ENCODE measurements at places on chromosomes 16 and 17.

- no peak for DNase-seq
Measured at GRCh38 chr16:69366431-69366830, 14.8 kb upstream of the TMED6 start.

DNA sequence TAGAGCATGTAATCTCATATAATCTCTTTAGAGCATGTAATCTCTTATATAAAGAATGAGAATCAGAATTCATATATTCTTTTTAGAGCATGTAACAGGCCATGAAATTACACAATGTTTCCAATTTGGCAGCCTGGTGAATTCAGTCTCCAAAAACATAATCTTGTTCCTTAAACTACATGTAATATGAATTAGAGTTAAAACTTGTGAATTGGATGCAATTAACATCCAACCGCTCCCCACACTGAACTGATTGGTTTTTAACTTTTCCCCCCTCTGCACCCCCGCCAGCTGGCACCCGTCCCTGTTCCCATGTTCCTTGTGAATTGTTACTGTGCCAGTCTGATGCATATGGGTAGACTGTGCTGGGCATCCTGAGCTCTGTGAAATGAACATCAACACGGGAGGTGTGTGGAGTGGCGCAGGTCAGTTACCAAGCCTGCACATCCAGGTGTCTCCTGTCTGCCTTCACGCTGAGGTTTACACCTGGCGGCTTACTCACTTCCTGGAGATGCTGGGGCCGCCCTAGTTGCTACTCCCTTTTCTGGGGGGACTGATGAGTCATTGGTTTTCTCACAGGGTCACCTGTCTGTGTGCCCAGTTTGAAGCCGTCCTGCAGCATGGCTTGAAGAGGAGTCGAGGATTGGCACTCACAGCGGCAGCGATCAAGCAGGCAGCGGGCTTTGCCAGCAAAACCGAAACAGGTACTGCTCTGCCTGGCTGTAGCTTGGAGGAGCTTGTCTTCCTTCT, 50.4 kb downstream of the SNX29 start:
- DNase-seq: no peak

DNA sequence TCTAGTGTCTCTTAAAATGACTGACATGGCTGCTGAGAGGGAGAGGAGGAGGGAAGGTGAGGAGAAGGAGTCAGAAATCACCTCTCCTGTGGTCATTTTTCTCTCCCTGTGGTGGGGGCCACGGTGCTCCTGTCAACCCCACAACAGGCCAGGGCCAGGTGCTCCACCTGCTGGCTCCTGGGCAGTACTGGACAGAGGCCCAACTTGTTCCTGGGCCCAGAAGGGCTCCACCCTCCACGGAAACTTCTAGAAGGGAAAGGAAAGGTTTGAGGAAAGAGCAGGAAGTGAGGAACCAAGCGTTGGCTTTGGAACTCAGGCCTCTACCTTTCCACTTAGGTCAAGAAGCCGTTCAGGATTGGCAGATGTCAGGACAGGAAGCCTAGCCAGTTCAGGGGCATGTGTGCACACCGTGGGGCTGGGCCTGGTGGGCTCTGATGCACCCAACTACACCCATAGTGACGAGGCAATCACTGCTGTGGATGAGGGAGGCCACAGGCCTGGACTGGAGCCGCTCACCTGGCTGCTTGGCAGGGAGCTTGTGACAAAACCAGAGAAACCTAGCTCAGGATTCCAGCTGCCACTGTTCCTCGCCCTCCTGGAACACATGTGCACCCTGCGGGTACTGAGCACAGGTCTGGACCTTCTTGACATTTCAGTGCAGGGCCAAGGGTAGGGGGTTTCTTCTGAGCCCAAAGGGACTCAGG, 36.1 kb downstream of the WNT3 start:
- no peak for DNase-seq

GRCh38 chr17:76357597-76358158, 4.0 kb upstream of the PRPSAP1 start:
- DNase-seq: no peak

DNA sequence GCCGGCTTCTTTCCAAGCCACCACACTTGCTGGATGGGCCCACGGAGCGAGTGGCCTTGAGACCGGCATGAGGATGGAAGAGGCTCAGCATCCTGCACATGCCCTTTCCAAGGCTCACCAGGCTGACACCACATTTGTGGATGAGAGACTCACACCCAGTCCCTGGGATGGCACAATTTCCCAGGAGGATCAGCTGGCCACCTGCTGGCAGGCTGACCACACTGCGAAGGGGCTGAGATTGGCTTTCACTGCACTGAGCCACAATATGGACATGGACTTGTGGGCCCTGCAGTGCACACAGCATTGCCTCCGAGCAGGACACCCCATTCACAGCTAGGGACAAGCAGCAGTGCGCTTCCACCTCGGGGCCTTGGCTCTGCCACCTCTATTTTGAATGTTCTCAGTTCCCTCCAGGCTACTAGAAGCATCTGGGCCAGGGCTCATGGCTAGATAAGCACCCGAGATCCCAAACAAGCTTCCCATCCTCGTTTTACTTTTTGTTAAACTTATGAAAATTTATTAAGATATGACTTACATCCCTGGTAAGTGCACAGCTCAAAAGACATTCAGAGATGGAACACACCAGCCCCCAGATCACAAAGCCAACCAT, 25.3 kb upstream of the KSR1 start:
- DNase-seq: no peak

Data from glomerular endothelial cell (primary cell).